ENCODE measurements at places on chromosomes 7 and 10.

GRCh38 chr10:91924212-91925021 is 847 bp downstream of the BTAF1 start:
- DNase-seq, result no peak

DNA sequence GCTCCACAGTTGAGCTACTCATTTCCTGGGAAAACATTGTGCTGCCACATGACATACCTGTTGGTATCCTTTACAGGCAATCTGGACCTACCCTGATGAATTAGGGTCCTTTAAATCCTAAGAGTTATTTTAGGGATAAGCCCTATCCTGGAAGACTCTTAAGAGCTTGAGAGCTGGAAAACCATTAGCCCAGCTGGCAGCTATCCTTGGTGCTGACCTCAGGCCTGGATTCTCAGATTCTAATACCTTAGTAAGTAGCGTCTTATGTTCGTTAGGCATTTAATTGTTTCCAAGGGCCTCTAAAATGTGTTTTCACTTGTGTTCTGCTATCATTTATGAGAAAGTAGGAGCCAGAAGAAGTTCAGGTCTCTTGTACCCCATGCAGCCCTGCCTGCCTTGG is 93.0 kb upstream of the SORCS3 start:
- DNase-seq, result no peak

GRCh38 chr7:74455928-74456327 is 2.2 kb downstream of the GTF2IRD1 start:
- no peak for DNase-seq

DNA sequence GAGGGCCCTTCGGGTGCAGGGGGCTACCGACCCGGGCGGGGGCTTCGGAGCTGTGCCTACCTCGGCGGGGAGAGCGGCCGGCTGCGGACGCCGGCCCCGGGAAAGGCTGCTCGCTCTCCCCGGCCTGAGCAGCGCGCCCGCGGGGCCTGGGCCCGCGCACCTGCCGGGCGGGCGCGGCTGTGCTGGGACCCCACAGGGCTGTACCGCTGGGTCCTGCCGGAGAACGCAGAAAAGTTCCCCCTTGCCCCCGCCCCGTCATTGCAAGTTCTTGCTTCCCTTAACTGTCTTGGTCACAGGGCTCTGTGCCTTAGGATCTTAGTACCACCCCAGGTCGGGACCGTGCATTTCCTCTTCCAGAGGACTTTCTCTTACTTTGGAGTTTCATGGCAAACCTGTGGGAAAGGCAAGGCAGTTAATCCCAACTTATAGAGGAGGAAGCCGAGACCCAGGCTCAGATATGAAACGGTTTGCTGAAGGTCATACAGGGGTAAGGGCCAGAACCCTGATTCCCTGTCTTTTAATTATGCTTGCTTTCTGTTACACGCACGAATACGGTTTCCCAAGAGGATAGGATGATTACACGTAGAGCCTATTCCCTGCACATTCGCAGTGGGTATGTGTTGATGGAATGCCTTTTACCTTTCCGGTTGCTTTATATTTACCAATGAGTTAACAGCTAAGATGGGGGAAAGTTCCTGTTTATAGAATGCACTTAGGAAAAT is 652 bp downstream of the PCGF5 start:
- DNase-seq, result no peak

DNA sequence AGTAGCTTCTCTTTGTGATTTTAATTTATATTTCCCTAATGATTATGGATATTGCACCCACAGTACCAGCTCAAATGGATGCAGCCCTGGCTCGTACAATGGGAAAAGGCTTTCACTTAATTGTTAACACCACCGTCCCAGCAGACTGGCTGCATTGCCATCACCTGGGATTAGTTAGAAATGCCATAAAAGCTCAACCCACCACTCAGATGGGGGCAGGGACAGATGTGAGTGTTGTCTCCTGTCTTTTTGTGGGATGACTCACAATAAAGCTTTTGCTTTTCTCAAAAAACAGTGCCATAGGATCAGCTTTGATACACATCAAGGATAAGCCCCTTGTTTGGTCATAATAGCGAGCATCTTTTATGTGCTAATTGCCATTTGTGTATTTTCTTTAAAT is 729.1 kb downstream of the TNS3 start:
- no peak for DNase-seq
